ENCODE measurements at places on chromosomes 16 and 17.

DNA sequence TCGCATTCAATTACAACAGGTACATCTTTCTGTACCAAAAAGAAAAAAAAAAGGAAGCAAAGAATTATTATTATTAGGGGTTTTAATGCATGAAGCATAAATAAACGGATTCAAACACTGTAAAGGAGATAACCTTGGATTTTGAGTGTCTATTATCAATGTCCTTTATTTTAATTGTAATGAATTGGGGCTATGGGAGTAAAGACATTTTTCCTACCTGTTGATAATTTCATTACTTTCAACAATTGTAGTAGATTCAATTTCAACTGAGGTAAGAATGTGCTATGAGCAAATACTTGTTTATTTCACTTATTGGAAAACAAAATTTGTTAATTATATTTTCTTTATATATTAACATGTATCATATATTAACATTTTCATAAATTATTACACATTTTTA, 855.6 kb downstream of the KCNJ2 start:
- DNase-seq: no peak

DNA sequence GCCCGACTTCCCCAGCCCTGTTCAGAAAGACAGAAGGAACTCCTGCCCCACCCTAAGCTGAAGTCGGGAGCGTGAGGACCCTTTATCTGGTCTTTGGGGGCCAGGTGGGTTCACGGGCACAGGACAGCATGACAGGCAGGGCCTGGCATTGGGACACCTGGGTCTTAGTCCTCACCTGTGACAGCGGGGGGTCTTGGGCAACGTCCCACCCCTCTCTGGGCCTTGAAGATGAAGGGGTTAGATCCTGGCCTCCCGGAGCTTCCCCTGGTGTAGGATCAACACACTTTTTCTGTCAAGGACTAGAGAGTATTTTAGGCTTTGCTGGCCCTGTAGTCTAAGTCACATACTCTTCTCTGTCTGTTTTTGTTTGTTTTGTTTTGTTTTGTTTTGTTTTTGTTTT, 65.1 kb downstream of the JPH3 start:
- no peak for DNase-seq

DNA sequence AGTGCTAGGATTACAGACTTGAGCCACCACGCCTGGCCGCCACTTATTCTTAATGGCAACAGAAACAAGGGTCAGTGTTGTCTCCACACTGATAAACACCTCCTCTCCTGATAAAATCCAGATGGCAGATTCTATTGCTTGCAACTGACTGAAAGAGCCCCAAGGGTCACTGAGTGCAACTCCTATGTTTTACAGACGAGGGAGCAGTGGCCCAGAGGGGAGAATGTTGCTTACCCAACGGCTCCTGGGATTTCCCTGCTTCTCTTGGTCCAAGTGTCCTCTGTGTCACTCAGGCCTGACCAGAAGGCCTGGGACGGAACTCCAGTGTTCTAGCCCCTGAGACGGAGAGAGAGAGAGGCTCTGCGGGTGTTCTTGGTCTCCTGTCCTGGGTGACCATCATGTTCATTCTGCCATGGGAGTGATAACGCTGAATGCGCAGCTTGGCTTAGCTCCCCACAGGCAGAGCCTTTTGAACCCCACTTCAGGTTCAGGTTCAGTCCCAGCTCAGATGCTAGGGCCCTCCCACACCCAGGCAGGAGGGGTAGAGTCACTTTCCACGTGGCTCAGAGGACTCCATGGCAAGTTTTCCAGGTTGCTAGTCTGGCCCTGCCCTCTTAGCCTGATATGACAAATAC, 77.3 kb upstream of the NLRP1 start:
- no peak for DNase-seq

- DNase-seq: no peak
Measured at GRCh38 chr16:79582789-79583188, 17.7 kb downstream of the MAF start.

DNA sequence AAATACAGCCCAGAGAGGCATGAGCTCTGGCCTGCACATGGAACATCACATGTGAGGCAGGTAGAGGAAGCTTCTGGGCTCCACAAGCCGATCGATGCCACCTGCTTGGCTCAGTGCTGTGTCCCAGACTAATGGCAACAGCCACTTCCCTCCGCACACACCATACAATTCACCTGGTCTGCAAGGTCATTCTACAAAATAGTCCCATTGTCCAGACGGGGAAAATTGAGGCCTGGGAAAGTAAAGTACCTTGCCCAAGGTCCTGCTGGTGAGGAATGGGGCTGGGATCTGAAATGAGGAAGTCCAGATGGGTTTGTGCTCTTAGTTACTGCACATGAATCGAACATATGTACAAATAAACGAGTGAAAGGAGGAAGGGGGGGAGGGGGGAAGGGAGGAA, 88.0 kb downstream of the LITAF start:
- no peak for DNase-seq

DNA sequence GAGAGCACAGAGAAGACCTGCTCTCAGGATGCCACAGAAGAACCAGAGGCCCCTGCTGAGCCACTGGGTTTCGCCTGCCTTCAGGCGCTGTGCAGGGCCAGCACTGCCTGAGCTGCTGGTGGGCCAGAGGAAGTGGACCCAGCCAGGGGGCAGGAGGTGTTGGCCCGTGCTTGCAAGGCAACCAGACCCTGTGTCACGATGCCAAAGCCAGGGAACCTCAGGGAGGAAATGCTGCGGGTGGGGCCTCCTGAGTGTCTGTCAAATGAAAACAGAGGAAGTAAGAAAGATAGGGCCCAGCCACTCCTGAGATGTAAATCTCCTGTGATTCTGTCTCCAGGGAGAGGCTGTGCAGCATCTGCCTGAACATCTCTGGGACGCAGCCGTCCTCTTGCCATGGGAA, 58.1 kb upstream of the ADORA2B start:
- no peak for DNase-seq

DNA sequence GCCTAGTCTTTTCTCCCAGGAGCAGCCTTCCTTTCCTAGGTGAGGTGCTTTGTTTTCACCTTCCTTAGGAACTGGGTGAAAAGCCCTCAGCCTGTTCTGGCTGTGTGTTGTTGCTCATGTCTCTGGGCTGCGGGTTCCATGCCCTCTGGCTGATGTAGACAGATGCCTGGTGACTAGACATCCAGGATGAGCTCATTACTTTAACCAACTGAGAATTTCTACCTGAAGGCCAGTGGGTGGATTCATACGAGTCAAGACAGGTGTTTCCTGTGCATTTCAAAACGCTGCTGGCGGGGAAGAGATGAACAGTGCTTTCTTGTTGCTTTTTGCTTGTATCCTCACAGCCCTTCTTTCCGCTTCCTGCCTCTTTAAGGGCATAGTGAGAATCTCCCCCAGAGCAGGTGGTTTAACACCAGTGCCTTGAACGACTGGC, 22.3 kb downstream of the SAP30BP start:
- no peak for DNase-seq

GRCh38 chr17:78258323-78259191, 27.1 kb downstream of the TMEM235 start:
- DNase-seq: no peak

GRCh38 chr17:2393174-2393953, 7.5 kb downstream of the MNT start:
- DNase-seq: peak; percentile 85

DNA sequence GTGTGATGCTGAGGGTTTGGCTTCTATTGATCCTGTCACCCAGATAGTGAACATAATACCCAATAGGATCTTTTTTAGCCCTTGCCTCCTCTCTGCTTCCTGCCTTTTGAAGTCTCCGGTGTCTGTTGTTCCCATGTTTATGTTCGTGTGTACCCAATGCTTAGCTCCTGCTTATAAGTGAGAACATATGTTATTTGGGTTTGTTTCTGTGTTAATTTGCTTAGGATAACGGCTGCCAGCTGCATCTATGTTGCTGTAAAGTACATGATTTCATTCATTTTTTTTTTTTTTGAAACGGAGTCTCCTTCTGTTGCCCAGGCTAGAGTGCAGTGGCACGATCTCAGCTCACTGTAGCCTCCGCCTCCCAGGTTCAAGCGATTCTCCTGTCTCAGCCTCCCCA, 23.0 kb downstream of the DUS2 start:
- DNase-seq: no peak

DNA sequence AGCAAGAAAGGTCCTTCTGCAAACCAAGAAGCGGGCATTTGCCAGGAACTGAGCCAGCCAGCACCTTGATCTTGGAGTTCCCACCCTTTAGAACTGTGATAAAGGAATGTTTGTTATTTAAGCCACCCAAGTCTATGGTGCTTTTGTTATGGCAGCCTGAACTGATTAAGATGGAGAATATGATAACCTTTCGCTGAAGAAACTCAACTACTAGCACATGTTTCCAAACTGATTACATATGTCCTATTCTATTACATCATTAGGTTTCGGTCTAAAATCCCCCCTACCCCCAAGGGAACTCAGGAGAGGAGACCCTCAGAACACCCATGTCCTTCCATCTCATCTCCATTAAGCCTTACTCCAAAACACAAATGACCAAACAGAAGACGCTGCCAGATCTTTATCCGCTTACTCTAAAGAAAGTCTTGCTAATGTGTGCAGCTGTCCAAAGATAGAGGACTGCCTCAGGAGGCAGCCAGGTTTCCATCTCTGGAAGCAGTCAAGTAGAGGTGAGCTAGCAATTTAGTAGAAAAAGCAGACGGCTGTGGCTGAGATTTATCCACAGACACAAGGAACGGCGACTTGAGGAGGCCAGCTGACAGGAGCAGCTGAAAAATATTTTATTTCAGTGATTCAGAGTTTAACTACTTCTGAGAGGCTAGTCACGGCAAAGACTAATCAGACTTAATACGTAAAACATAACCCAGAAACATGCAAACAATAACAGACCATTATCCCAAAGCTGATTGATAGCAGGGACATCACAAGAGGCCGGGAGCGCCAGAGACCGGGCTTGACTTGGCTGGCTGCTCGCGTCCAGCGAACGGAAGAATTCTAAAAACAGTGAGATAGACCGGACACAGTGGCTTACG, 611.4 kb upstream of the CDH5 start:
- DNase-seq: no peak

Data from HCEC 1CT (cell line).